ENCODE measurements at places on chromosomes 6 and 20. TPM values are rescaled to one million over a fixed set of nuclear protein-coding genes. Genes with fewer than 3 reads are reported as not detected.

The MYLK2 gene
- 0.59 TPM for total RNA-seq

The IL17F gene
- not detected for total RNA-seq

The SLPI gene
- total RNA-seq: not detected

The ABHD16B gene
- total RNA-seq: not detected

The SYNDIG1 gene
- total RNA-seq: 12.6 TPM
